ENCODE measurements at places on chromosomes 6 and 20.

DNA sequence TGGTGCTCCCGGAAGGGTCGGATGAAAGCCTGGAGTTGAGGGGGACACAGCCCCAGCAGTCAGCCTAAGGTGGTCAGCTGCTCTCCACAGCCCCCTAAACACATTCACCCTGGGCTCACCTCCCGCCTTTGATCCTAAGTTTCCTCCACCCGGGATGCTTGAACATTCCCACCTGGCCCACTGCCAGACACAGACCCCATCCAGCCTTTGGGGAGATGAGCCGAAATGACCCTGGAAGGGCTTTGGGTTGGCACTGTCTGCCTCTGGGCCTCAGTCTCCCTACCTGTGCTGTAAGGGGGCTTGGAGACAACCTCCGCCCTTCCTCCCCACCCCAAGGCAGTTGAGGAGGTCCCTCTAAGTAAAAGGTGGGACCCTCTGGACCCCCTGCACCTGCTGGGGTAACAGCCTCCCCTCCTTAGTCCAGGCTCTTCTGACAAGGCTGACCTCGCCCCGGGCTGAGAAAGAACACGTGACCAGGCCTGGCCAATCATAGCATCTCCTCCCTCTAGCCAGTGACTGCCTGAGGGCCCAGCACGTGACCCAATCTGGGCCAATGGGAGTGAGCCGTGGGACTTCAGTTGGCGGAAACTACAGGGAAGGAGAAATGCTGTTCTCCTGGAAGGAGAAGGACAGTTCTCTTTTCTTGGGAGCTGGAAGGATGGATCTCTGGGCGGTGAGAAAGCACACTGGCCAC is 16.9 kb upstream of the UBE2V1 start:
- DNase-seq: no peak

DNA sequence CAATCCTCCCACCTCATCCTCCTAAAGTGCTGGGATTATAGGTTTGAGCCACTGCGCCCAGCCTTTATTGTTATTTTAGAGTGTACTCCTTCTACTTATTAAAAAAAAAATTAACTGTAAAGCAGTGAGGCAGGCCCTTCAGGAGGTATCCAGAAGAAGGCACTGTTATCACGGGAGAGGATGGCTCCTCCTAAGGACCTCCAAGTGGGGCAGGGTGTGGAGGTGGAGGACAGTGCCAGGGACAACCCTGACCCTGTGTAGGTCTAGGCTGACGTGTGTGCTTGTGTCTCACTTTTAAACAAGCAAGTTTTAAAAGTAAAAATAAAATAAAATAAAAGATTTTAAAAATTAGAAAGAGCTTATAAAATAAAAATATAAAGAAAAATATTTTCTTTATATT is 23.7 kb upstream of the TAF4 start:
- DNase-seq: no peak

DNA sequence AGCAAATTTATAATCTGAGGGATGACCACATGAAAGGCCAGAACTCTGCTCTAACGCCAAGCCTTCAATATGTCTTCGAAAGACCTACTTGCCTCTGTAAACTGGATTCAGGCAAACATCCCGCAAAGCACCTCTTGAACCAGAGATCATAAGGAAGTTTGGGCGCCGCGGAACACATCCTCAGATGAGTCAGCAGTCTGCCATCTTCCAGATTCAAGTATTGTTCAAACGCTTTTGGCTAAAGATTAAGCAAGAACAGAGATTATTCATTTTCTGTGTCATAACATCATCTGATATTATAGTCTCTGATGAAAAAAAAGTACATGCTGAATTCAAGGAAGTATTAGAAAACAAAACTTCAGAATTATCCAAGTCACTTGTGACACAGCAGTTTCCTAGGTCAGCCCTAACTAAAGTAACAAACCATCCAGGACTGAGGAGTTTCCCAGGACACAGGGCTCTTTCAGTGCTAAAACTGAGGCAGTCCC is 20.8 kb downstream of the TBC1D7 start:
- DNase-seq: no peak

DNA sequence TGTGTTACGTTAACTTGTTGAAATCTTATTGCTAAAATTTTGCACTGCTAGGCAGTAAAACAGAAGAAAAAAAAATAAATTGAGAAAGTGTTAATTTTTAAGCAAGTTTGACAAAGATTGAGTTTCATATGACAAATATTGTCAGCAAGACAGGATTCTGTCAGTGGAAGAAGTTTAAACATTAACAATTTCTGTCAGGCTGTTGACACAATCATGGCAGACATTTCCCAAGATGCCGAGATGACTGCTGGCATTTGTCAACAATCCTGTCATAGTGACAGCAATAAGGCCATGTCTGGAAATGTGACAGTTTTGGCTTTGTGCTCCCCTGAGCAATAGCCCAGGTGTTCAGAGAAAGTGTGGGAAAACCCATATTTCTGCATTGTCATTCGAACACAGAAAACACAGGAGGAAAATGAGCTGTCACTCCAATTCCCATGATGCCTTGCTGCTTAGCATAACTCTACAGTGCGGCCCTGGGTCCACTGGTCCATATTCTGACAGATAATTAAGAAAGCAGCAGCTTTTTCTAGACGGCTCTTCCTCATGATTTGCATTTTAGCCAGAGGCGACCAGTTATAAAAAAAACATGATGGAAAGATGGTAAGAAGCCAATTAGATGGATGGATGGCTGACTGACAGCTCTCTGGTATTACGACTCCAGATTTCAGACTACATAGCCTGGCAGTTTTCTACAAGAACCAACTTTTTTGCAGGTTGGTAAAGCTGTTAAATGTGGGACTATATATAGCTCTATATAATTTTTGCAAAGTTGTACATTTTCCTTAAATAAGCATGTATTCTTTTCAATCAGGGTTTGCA is 43.6 kb upstream of the DEFB112 start:
- peak; percentile 24 for DNase-seq

DNA sequence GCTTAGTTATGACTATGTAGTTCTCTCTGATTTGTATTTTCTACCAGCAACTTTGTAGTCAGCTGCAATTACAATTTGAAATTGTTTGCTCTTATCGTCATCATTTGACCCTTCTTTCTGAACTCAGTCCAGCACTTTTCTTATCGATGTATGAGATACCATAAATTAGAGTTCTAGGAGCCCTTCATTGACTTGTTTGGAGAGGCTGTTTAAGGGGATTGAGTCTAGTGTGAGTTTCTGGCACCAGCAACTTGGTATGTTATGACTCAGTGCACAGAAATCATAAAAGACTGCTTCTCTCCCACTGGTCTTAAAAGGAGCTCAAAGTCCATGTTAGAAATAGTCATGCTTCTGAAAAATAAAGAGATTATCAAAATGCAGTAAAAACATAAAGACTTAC is 190.3 kb downstream of the TENT5A start:
- DNase-seq: no peak

DNA sequence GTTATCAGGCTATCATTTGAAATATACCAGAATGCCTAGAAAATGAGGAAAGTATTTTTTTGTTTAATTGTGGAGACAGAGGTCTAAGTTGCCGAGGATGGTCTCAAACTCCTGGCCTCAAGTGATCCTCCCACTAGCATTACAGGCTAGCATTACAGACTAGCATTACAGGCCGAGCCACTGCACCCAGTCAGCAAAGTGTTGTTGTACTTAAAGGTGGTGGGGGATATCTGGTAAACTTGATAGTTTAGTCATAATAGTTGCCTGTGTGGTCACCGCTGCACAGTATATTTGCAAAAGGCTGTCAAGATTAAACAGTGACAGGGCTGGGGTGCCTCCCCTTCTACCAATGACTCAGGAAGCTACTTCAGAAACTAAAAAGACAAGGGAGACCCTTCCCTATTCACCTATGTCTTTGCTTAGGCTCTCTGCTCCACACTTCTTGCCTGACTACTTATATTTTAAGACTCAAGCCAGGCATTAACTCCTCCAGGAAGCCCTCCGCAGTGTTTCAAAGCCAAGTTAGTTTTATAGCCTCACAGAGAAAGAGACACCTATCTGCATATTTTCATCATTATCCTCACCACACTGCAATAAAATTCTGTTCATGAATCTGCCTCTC is 3.1 kb upstream of the AKIRIN2 start:
- DNase-seq: no peak

GRCh38 chr6:62009445-62009844 is 276.6 kb downstream of the KHDRBS2 start:
- no peak for DNase-seq

Measured in eye (tissue), 1 donor.